NCI-H2171 (cell line): ENCODE measurements at places on chromosomes 12 and 14.

DNA sequence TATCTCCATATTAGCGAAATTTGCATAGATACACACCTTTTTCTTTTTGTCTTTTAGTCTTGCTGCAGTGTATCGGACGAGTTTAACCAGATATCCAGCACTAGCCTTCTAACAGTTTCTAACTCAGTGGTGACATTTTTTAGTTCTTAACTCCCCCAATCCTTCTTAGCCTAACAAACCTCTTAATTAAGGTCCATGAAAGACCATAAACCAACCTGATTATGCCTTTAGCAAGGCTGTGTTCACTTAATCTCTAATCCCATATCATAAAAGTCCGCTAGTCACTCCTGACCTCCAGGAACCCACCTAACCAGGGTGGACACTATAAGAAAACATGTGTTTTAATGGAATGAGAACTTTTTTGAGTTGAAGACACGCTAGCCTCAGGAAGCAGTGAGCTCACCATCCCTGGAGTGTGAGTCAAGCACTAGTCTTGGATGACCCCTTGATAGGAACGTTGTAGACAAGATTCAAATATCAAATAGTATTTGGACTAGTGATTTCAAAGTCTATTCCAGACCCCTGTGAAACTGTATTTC, 9.5 kb downstream of the CDKN1B start:
- DNase-seq: no peak

GRCh38 chr12:24278832-24279231, 329.4 kb upstream of the SOX5 start:
- no peak for DNase-seq

- no peak for DNase-seq
Measured at GRCh38 chr12:38872156-38872555, 33.2 kb downstream of the CPNE8 start.

GRCh38 chr12:16266085-16266484, 11.4 kb downstream of the SLC15A5 start:
- no peak for DNase-seq

DNA sequence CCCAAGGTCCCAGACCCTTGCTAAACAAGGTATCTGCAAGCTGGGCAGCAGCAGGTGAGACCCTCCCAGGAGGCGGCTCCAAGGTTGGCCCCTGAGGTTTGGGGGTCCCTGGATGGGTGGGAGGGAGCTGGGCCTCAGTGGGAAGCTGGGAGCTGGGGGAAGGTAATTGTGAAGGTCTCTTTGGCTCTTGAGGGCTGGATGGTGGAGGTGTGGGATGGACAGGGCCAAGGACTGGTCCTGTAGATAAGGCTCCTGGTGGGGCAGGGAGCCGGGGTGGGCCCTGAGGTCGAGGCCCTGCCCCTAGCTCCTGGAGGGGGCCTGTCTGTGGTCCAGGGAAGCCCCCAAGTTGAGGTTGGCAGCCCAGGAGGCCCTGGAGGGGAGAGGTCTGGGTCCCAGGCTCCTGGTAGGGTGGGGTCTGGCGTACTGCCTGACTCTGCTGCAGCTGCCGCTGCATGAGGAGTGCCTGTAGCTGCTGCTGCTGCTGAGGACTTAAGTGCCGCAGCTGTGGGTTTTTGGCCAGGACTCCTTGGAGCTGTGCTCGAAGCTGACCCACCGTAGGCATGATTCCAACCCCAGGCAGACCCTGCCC, 13.1 kb upstream of the PRKAG1 start:
- DNase-seq: no peak

DNA sequence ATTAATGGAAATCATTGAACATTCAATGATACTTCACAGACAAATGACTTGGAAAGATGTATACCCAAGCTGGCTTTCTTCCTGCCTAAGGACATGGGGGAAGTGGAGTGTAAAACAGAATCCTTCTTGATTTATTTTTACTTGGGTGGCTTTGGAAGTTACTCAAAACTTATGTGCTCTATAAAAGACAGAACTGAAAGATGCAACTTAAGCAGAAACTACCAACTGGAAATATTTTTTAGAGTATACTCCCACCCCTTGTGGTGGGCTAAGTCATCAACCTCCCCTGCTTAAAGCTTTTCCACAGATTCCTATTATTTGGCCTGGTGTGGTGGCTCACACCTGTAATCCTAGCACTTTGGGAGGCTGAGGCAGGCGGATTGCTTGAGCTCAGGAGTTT, 126.0 kb upstream of the ATP2B1 start:
- DNase-seq: no peak

DNA sequence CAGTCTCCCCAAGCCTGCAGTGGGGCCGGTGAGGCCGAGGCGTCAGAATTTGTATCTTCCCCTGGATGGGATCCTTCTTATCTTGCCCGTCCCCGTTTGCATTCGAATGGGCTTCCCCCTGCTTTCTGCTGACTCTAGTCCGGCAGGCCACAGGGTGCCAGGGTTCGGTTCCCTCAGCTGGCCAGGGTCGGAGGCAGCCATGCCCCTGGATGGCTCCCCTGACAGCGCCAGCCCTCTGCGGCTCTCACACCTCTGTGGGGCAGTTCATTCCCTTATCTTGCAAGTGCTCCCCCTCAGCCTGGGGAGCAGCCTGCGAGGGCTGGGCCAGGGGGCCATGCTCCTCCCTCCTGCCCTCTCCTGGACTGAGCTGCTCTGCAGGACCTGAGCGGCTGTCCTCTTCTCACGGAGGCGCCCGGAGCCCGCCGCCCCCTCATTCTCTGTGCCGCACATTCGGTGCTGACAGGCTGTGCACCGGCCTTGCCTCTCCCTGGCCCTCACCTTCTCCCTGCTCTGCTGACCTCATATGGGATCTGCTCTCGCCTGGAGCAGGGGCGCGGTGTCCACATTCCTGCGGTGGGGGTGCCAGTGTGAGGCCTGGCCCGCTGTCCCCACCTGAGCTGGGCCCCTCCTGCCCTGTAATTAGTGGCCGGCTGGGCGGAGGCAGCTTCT, 32.8 kb downstream of the KIF26A start:
- no peak for DNase-seq
